ENCODE measurements at places on chromosomes 2 and 18.

GRCh38 chr18:58615140-58616132, 13.5 kb downstream of the ALPK2 start:
- no peak for DNase-seq

GRCh38 chr2:220614064-220614463, 958.0 kb downstream of the EPHA4 start:
- no peak for DNase-seq

DNA sequence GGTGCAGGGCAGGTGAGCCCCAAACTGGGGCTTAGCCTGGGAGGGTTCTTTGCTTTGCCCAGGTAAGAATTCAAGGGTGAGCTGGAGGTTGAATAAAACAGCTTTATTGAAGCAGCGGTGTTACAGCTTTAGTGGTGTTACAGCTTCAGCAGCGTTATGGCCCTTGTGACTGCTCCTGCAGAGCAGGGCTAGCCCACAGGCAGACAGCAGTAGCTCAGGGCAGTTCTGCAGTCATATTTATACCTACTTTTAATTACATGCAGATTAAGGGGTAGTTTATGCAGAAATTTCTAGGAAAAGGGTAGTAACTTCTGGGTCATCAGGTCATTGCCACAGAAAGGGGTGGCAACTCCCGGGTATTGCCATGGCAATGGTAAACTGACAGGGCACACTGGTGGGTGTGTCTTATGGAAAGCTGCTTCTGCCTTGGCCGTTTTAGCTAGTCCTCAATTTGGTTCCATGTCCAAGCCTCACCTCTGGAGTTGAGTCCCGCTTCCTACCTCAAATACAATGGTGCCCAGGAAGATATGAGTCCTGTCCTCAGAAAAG, 78.2 kb downstream of the THNSL2 start:
- DNase-seq: no peak

DNA sequence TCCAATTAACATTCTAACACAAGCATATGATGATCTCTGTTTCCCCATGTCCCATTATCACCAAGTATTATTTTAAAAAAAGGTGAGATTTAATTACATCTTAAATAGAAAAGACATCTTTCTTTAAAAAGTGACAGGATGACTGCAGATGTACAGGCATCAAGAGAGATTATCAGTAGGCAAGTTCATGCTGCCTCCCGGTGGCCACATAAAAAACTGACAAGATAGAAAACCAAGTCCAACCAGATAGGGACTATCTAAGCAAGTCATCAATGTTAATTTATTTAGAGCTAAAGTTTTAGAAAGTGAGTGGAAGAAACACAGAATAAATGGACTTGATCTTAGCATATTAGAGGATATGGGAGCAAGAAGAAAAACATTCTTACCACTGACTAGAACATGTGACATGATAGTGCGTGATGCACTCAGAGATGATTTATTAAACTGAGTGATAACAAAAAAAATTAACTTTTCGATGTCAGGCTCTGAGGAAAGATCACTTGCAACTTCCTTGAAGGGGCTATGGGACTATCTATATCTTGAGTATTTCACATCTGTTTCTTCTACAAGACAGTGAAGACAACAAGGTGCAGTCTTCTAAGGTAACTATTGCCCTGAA, 5.4 kb upstream of the TDRD15 start:
- peak; percentile 49 for DNase-seq

GRCh38 chr2:72496479-72496878, 329.4 kb downstream of the EXOC6B start:
- DNase-seq: no peak

- no peak for DNase-seq
Observed at GRCh38 chr2:102979429-102979828, 217.6 kb downstream of the TMEM182 start.

- DNase-seq: no peak
Observed at GRCh38 chr18:47184419-47185050, 8.4 kb upstream of the IER3IP1 start.

GRCh38 chr2:157413326-157414035, 30.4 kb downstream of the CYTIP start:
- DNase-seq: no peak

- no peak for DNase-seq
Observed at GRCh38 chr2:187168720-187169713, 279.0 kb downstream of the CALCRL start.

DNA sequence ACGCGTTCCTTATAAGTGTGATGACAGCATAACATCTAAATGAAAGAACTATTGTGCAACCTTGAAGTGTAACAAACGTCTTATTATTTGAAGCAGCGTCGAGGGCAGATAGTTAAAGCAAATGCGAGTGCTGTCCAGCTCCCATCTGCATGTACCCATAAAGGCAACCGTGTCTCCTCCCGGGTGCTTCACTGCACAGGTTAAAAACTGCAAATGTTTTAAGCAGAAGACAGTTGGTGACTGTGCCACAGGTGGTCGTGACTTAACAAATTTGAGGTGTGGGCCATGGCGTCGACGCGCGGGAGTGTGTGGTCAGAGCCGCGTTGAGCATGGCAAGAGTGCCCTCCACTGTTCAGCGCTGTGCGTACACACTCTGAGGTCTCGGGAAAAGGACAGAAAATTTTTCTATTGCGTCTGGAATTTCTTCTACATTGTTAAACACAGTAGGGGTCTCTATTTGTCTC, 6.4 kb downstream of the SALL3 start:
- peak; percentile 73 for DNase-seq

- peak; percentile 88 for DNase-seq
Observed at GRCh38 chr2:152093464-152093863, 5.4 kb downstream of the CACNB4 start.

DNA sequence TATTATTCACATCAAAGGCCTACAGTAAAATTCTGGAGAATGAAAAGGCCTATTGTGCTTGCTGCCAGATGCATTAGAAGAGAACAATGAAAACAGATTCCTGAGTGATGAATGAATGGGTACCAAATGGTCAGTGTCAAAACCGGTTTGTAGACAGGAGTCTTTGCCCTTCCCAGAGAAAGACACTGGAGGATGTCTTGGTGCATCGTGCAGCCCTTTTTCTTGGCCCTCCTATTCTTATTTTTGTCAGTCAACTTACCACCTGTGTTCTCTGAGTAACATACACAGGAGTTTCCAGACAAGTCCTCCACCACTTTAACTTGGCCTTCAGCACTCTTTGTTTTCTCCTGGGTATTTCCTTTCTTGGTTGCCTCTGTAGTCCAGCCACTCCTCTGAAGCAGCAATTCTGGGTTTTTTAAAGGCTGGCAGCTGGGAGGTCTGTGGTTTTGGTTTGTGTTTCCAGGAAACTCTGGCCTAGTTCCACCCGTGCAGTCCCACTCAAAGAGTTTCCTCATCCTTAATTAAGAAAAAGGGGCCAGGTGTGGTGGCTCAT, 29.4 kb downstream of the PSTPIP2 start:
- DNase-seq: no peak

- DNase-seq: no peak
Observed at GRCh38 chr2:53445383-53446070, 322.1 kb upstream of the CHAC2 start.

DNA sequence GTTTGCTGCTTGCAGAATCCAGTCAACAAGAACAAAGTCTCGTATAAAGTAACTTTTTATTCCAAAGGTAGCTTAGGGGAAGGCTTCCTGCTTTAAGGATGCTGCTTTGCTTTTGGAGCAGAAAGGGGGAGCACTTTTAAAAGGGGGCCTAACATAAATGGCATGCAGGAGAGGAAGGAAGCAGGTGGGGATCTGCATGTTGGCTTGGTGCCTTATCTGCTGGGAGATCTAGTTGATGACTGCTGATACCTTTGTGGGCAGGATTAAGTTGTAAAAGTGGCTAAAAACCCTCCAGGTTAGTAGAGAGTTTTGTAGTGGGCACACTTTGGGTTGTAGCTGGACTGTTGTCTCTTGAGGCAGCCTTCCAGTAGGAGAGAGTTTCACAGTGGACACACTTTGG, 22.5 kb downstream of the UBR3 start:
- DNase-seq: no peak

DNA sequence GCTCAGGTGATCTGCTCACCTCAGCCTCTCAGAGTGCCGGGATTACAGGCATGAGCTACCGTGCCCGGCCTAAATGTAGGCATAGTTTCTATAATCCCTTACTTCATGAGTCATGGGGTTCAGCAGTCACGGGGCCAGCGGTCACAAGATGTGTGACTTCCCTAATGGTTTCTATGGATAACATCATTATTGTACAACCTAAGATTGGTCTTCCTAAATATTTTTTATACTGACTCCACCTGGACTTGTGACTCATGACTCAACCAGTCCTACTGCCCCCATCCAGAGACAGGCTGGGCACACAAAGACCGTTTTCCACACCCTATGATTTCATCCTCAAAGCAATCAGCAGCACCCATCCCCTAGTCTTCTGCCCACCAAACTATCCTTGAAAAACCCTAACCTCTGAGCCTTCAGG, 15.9 kb downstream of the FAM210A start:
- no peak for DNase-seq

DNA sequence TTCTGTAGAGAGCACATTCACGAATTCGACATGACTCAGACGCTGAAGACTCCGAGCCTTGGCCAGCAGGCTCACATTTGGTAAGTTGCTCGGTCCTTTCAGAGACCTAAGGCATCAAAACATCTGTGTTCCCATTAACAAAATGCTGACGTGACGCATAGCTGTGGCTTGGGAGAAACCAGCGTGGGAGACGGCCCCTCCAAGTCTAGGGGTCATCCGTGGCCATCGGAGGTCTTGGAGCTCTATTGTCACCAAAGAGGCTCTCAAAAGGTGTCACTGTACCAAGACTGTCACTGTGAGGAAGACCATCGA, 14.9 kb downstream of the FBLN7 start:
- DNase-seq: no peak

- no peak for DNase-seq
Observed at GRCh38 chr2:147353072-147353381, 491.8 kb upstream of the ACVR2A start.

DNA sequence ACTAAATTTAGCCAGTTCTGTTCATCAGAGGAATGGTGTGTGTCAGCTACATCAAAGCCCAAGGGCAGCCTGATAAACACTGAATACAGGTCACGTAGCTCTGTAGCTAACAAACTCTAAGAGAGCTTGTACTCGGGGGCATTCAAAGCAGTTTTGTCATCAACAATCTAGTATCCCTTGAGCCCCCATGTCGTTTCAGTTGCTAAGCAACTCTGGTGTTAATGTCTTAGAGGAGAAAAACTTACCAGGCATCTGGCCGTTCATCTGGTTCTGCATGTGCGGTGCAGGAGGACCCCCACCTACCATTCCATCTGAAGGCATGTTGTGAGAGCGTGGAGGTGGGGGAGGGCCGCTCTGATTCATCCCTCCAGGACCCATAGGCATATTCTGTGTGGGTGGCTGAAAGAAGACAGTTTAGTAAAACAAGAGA, 33.1 kb downstream of the SS18 start:
- no peak for DNase-seq

GRCh38 chr2:213119061-213119809, 32.2 kb downstream of the IKZF2 start:
- DNase-seq: no peak

DNA sequence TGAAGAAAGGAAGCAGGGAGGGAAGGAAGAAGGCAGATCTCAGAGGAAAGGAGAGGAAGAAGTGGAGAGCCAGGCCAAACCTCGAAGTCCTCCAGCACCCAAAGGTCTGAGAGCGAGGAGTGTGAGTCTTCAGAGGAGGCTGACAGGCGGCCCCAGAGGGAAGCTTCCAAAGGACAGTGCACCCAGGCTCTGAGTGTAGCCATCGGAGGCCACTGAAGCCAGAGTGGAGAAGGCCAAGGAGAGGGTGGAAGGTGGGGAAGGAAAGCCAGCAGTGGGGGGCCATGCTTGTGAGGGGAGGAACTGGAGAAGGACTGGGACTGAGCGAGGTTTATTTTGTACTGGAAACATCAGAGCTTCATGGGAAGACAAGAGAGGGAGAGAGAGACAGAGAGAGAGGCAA, 6.0 kb downstream of the ATP6V1B1 start:
- DNase-seq: no peak

- no peak for DNase-seq
Observed at GRCh38 chr2:65300761-65301711, 73.4 kb downstream of the ACTR2 start.

DNA sequence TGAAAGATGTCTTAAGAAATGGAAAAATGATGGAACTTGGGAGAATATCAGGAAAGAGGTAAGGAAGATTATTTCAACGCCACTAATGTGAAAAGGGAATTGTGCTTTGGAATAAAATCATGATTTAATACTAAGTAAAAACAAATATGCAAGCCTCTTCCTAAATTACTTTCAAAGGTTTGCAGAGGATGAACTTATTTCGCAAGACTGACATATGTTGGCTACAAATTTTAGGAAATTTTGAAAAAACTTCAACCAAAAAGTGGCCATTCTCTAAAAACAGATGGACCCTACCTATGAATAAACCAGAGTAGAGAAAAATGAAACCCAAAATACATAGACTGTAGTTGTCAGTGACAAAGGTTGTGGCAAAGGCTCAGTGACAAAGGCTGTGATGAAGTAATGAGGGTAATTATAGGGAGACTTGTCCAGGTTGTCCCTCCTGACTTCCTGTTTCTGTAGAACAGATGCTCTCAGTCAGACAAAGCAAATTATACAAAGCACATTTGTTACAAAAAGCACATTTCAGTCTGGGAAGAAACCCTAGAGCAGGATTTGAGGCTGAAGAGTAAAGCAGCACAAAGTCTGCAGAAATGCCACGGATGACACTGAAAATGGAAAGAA, 39.5 kb downstream of the SFT2D3 start:
- no peak for DNase-seq

DNA sequence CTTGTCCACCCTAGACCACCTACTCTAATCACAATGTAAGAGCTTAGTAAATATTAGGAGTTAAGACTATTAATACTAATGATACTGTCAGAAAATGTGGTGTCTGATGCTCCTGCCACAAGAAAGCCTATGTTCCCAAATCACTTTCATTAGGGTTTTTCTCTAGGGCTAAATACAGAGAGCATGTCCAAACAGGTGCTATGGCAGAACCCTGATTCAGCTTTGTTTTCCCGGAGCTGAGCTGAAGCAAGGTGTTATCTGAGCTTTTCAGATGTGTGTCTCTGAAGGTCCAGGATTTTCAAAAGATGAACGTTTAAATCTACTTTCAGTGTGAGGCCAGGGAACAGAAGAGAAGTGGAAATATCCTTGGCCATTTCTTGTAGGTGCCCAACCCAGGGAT, 40.6 kb downstream of the CPO start:
- no peak for DNase-seq

GRCh38 chr2:160054984-160055725, 7.3 kb downstream of the PLA2R1 start:
- DNase-seq: no peak

- DNase-seq: no peak
Observed at GRCh38 chr2:28325173-28325566, 67.5 kb upstream of the FOSL2 start.
